ENCODE measurements at places on chromosomes 1 and 21. TPM values are rescaled to one million over a fixed set of nuclear protein-coding genes. Genes with fewer than 3 reads are reported as not detected.
A peak's percentile ranks its signal among the peaks of the same experiment; 100 is the strongest.

- DNase-seq: no peak
Observed at GRCh38 chr1:225360119-225360518, 67.7 kb downstream of the LBR start.

DNA sequence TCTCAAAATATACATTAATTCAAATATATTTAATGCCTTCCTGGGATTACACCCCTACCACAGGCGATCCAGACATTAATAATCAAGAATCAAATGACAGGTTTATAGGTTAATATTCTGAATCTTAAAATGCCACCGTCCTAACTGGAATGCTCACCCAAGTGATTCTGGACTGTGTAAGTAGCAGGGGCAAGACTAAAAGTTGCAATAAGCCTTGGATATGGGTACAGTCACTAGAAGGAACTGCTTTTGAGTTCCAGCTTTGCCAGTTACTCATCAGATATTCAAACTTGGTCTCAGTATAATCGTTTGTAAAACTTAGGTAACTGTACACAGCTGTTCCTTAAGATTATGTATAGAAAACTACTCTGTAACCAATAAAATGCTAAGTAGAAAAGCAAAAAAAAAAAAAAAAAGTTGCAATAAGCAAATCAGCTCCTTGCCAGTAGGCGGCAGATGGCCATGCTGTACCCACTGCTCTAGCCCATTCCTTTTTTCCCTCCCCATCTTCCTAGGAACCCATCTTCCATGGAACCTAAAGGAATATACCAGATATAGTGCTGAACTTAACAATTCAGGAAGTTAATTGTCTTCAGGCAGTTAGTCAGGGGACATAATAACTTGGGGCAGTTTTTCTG is 10.5 kb downstream of the RO60 start:
- DNase-seq: no peak

GRCh38 chr1:30035522-30036228 is 687.7 kb downstream of the MATN1 start:
- DNase-seq: no peak

DNA sequence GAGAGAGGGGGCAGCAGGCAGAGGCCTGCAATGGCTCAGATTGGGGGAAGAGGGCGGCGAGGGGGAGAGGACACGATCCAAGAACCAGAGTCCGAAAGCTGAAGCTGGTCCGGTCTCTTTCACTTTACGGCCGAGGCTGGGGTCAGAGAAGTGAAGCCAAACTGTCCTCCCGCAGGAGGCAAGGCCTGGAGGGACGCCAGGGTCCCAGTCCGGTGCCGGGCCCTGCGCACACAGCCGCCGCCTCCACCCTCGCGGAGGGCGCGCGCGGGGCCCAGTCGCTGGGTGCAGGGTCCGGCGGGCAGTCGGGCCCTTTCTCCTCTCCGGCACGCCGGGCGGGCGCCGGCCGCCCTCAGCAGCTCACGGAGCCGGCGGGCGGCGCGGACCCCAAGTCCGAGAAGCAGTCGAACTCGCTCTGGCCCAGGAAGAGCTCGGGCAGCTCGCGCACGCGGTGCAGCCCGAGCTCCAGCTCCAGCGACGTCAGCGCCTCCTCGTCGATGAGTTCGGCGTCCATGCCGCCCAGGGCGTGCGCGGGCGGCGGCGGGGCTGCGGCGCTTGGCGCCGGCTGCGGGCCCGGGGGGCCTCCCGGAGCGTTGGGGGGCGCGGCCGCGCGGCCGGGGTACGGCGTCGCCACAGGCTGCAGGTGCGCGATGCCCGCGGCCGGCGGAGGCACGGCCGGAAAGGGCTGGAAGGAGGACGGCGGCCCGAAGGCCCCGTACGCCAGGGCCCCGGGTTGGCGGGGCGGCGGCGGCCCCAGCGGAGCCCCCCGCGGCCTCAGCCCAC is 749 bp downstream of the CITED4 start:
- peak; percentile 39 for DNase-seq

GRCh38 chr21:41031701-41032220 is 136.2 kb upstream of the BACE2 start:
- no peak for DNase-seq

Gene DAB1
- 0.39 TPM for total RNA-seq

Gene PNRC2
- 89.8 TPM for total RNA-seq

Gene TMCC2
- total RNA-seq: 0.91 TPM

Gene TMEM125
- 22.8 TPM for total RNA-seq

Gene VCAM1
- not detected for total RNA-seq
